Stimulated activated CD4-positive, alpha-beta T cell treated with anti-CD3 and anti-CD28 coated beads, Interleukin-12 subunit alpha, Interleukin-12 subunit beta, amount 100 ng/mL, for 48 hours (primary cell): ENCODE measurements at places on chromosomes 6 and 20.

- no peak for DNase-seq
Observed at GRCh38 chr6:63709148-63709547, 73.5 kb downstream of the PHF3 start.

- no peak for DNase-seq
Observed at GRCh38 chr6:142822383-142822782, 122.6 kb downstream of the HIVEP2 start.

DNA sequence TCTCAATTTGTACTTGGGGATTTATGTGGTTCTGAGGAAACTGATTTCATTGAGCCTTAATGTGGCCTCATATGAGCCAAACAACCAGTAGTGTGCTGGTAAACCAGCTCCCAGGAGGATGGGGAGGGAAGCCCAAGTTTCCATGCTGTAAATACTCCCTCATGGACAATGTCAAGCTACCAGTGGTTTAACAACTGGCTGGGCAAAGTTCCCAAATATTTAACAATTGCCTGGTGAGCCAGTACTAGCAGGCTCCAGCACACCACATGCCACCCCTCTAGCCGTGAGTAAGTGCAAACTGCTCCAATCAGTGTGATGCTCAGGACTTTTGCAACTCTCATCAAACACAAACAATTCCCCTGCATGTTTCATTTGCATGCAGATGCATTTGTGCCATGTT lies 19.2 kb upstream of the CDKN1A start:
- DNase-seq, result no peak

GRCh38 chr20:44990425-44990824 lies 24.1 kb downstream of the STK4 start:
- peak; percentile 42 for DNase-seq

DNA sequence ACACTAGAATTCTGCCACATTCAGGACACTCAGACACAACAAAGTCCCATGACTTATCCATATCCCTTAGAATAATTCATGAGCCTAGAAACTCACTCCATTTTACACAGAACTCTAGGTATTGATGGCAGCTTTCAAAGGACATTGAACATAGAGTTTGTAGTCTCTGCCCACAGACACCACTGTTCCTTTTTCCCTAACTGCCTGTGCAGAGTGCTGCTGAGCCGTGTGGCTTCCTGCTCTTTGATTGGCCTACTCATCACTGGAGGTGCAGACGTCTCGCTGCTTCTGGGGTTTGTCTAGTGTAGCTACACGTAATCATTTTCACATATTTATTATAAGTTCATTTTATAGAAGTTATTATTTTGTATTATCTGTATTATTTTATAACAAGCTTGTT lies 407.6 kb downstream of the PREX1 start:
- DNase-seq, result no peak

GRCh38 chr6:45746046-45746445 lies 269.6 kb downstream of the CLIC5 start:
- no peak for DNase-seq

GRCh38 chr6:121435444-121436069 lies at the start of gene GJA1:
TSS of gene GJA1 (plus strand) at chr6:121435646. CDS start at chr6:121446848, 11,202 bp downstream.
- DNase-seq, result no peak

- DNase-seq, result no peak
Observed at GRCh38 chr6:54245265-54245664, 63.0 kb upstream of the TINAG start.

- DNase-seq, result no peak
Observed at GRCh38 chr6:33996120-33996475, 149.8 kb downstream of the GRM4 start.

DNA sequence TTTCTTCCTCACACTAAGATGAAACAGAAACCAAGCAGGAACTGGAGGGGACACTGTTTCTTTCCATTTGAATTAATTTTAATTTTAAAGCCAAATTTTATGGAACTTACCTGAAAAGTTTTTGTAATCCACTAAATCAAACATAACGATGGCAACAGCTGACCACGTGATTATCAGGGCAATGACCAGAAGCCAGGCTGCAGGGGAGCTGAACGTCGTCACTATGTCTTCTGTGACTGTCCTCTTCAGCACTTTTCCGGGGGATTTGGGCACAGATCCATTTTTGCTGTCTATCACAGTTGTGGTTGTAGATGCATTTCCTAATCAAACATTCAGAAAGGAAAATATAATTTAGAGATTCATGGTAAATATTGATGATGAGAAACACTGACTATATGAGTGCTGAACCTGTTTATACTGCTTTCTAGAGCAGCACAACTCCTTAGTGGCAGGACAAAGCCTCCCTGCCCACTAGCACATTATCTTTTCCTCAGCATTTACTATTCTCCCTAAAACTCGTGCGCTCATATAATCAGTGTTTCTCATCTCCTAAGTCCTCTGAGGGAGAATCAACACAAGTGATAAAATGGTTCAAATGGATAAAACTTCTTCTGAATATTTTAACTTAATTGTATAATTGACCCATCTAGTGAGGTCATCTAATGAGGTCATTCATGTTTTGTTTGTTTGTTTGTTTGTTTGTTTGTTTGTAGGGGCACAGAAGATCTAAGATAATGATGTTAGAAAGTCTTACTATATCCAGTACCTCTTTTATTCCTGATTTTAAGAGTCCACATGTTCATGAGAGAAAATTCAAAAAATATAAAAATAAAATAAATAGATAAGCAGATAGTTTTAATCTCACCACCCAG lies 65.7 kb downstream of the TRDN start:
- DNase-seq, result no peak

GRCh38 chr6:86030875-86031274 lies 388.2 kb upstream of the SYNCRIP start:
- no peak for DNase-seq

GRCh38 chr6:84554074-84554473 lies 210.3 kb downstream of the TBX18 start:
- DNase-seq, result no peak

GRCh38 chr6:37048851-37049757 lies 43.6 kb downstream of the FGD2 start:
- peak; percentile 67 for DNase-seq

DNA sequence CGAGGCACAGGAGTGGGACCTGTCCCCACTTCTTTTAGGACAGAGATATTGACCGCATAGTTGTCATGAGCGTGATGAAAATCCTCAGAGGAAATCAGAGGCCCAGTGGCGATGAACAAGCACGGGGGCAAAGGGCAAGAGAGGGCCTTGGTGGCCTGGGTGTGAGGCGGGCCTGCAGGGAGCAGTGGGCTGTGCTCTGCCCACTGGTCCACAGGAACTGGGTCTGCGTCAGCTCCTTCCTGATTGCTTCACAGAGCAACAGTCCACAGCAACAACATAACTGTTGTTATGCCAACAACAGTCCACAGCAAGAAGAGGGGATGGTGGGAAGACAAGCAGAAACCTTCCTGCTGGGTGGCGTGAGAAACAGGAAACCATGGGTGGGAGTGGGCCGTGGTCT lies 335.6 kb downstream of the ZFAND3 start:
- DNase-seq, result no peak

- no peak for DNase-seq
Observed at GRCh38 chr6:22828179-22829062, 259.1 kb downstream of the HDGFL1 start.

DNA sequence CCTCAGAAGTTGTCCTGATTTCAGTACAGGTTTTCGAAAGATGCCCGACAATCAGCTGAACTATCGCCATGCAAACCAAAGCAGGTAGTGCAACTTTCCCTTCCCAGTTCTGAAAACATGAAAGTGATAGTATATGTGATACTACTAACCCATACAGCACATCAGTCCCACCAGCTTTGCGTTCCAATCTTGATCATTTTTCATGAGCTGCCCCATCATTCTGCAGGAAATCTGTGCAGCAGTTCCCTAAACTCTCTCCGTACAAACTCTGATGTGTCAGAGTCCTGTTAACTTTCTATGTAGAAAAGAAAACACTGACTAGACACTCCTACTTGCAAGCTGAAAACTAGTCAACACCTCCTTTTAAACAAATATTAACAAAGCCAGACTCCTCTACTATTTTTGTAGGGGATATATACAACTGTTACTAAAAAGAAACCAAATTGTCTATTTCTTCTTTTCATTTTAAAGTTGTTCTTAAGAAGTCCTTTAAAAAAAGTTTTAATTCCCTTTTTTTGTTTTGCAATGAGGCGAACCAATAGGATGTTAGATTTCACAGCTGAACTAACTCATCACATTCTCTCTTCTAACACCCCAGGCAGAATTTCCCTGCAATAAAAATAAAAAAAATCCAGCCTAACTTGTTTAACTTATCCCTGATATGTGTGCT lies 99.6 kb upstream of the DST start:
- no peak for DNase-seq

DNA sequence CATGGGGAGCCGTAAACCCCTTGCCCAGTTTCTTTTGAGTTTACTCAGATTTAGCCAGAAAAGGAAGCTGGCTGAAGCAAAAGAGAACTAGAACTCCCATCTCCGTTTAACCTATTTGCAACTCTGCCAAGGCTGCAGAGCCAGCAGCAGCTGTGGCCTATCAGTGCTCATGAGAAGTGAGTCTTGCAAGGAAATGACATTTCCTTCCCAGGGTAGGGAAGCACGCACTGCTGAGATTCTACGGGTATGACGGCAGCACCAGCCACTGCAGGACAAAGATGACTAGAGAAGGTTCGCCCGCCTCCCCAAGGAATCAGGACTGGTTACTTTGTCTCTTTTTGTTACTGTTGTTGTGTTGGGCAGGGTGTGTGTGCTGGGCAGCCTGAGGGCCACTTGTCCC lies 47.6 kb downstream of the PPP1R3G start:
- no peak for DNase-seq

DNA sequence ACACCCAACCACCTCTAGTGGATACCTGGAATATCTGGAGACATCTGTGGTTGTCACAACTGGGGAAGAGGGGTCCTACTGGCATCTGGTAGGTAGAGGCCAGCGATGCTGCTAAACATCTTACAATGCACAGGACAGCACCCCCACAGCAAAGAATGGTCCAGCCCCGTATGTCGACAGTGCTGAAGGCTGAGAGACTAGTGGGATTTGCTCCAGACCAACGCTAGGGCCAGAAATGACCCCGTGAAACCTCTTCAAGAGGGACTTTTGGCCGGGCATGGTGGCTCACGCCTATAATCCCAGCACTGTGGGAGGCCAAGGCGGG lies 7.2 kb downstream of the PREX1 start:
- no peak for DNase-seq

DNA sequence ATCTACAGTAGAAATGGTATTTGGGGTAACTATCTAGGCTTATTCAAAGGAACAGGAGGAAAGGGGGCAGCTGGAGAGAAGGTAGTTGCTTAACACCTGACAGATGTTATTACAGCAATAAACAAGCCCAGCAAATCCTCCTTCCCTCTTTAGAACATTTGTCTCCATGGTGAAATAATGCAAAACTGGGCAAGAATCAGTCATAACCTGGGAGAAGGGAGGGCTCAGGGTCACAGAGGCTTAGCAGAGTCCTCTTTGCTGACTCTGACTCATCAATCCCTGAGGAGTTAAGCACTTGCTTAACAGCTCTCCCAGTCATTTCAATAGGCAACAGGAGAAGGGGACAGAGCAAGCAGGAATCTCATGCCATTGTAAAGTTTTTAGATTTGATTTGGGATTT lies 230.3 kb downstream of the IBTK start:
- no peak for DNase-seq

GRCh38 chr6:132498638-132499037 lies 14.3 kb downstream of the STX7 start:
- no peak for DNase-seq

- DNase-seq, result no peak
Observed at GRCh38 chr20:19249106-19249879, 36.9 kb downstream of the SLC24A3 start.

GRCh38 chr6:118704915-118705314 lies 53.5 kb upstream of the CEP85L start:
- no peak for DNase-seq

DNA sequence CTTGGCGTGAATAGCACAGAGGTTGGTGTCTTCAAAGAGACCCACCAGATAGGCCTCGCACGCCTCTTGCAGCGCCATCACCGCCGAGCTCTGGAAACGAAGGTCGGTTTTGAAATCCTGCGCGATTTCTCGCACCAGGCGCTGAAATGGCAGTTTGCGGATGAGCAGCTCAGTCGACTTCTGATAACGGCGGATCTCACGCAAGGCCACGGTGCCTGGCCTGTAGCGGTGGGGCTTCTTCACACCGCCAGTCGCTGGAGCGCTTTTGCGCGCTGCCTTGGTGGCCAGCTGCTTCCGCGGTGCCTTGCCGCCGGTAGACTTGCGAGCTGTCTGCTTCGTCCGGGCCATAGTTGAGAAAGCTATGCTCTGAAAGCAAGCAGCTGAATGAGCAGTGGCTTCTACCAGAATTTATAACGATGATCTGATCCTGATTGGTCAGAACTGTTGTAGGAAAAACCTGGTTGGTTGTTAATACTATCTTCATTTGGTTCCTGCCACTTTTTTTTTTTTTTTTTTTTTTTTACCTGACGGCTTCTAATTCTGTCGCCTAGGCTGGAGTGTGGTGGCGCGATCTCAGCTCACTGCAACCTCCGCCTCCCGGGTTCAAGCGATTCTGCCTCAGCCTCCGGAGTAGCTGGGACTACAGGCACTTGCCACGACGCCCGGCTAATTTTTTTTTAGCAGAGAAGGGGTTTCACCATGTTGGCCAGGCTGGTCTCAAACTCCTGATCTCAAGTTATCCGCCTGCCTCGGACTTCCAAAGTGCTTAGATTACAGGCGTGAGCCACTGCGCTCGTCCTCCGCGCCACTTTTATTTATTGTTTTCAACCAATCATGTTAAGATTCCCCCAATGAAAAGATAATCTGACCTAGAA lies 21.5 kb downstream of the OR2B2 start:
- peak; percentile 76 for DNase-seq

DNA sequence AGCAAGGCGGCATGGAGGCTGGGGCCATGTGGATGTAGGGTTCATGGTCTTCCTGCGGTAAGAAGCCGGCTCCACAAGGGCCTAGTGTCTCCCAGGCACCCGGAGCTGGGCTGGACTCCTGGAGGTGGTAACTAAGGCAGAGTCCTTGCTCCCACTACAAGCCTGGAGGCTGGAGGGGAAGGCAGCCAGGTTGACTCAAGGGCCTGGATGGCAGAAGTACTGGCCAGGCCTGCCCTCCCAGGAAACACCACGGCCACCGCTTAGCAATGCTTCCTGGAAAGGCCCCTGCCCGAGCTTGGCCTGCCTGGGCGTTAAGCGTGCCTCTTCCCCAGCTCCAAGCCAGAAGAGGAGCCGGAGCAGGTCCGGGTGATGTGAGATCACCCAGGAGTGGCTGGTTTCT lies 182.0 kb downstream of the ZDHHC14 start:
- no peak for DNase-seq

GRCh38 chr6:44171899-44172546 lies 13.4 kb downstream of the CAPN11 start:
- DNase-seq, result peak; percentile 8
